ENCODE measurements at places on chromosomes 4 and X.

DNA sequence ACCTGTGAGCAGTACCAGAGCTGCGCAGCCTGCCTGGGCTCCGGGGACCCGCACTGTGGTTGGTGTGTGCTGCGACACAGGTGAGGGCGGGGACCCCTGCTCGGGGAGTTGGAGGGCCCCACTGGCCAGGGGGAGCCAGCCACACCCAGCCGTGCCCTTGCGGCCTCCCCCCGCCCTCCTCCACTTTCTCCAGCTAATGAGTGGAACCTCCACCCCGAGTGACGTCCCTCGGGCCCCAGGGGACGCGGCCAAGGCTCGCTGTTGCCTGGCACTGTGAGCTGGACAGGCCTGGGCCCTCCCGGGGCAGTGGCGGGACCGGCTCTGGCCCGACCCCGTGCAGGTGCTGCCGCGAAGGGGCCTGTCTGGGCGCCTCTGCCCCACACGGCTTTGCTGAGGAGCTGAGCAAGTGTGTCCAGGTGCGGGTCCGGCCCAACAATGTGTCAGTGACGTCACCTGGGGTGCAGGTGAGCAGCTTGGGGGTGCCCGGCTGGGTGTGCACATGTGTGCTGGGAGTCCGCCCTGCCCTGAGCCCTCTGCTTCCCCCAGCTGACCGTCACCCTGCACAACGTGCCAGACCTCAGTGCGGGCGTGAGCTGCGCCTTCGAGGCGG lies 5.6 kb downstream of the PLXNA3 start:
- DNase-seq: no peak
- peaks cover 21% of the 10 kb centered on the region for H3K4me1 ChIP-seq
- H3K27me3 ChIP-seq: no peaks in the 10 kb centered on the region
- peaks cover 10% of the 10 kb centered on the region for H3K36me3 ChIP-seq
- H3K27ac ChIP-seq: no peak overlapping the region

DNA sequence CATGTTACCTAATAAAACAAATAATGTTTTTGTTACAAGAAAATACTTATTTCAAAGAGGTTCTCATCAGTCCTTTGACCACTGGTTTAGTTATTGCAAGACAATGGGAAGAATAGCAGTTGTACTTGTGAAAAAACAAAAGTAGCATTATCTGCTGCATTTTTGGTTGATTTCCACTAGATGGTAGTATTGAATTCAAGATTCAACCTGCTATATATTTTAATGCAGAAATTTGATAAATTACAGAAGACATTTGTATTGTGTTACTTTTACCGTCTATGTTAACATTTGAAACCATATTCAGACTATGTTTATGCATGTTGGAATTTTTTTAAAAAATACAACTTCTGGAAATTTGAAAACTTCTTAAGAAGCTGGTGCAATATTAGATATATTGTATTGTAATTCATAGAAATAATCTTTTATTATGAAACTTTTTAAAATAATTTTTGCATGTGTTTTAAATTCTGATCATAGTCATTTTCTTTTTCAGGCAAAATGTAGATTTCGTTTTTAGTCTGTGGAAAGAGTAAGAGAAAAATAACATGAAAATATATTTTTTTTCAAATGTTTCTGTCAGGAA lies 56.4 kb downstream of the SPCS3 start:
- no peak overlapping the region for H3K4me3 ChIP-seq
- no peaks in the 10 kb centered on the region for H3K36me3 ChIP-seq
- peaks cover 2% of the 10 kb centered on the region for H3K27me3 ChIP-seq
- DNase-seq: no peak

DNA sequence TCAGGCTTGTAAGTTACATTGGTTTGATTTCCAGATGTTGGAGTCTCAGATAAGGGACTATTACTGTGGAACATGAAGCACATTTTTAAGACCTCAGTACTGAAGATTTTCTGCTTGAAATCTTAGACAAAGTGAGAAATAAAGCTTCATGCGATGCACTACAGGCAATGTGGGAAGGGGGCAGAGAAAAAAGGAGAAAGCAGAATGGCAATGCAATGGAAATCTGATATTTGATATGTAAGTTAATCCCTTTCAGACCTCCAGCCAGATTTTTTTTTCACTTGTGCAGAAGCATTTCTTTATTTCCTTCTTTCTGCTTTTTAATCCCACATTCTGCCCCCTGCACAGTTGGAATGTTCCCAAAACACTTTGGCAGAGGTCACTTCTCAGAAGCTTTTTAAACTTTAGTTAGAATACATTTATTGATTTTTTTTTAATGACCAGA lies 174.3 kb downstream of the ADGRL3 start:
- H3K4me1 ChIP-seq: no peaks in the 10 kb centered on the region
- H3K27ac ChIP-seq: no peak overlapping the region
- DNase-seq: no peak
- H3K27me3 ChIP-seq: no peaks in the 10 kb centered on the region
- no peaks in the 10 kb centered on the region for H3K36me3 ChIP-seq

DNA sequence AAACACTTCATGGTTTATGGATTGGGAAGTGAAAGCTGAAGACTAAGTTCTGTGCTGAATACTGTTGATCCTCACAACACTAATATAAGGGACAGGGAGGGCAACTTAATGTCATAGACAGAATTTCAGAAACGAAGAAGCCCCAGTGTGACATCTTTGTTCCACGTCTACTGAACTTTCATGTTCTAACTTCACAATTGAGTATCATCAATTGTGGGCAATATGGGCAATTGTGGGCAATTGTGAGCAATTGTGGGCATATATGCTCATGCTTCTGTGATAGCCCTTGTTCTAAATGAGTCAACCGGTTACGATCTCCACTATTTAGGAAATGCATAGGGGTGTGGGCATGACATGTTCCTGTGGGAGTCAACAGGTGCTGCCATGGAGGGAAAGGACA lies 33.7 kb downstream of the CYBB start:
- H3K27me3 ChIP-seq: no peaks in the 10 kb centered on the region
- H3K4me3 ChIP-seq: no peak overlapping the region
- H3K27ac ChIP-seq: no peak overlapping the region
- DNase-seq: no peak
- H3K36me3 ChIP-seq: no peaks in the 10 kb centered on the region

GRCh38 chr4:100574607-100575006 lies 56.8 kb upstream of the EMCN start:
- H3K27me3 ChIP-seq: peaks cover 2% of the 10 kb centered on the region
- H3K27ac ChIP-seq: no peak overlapping the region
- no peak for DNase-seq
- peaks cover 2% of the 10 kb centered on the region for H3K4me1 ChIP-seq
- H3K36me3 ChIP-seq: no peaks in the 10 kb centered on the region
- no peak overlapping the region for H3K4me3 ChIP-seq

DNA sequence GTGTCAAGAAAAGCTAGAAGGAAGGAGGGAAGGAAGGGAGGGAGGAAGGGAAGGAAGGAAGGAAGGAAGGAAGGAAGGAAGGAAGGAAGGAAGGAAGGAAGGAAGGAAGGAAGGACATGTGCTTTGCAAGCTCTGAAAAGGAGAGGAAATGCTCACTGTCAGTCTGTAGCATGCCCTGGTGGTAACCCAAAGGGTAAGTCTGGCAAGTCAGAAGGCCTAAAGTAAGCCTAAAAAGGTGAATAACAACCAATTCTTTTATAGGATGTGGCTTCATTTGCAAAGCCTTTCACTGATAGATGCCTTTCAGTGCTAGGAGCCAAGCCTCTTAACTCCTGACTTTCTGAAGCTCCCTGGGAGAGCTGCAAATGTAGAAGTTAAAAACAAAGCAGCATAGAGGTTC lies 542.6 kb downstream of the CFAP47 start:
- H3K4me3 ChIP-seq: no peak overlapping the region
- H3K27me3 ChIP-seq: no peaks in the 10 kb centered on the region
- H3K36me3 ChIP-seq: no peaks in the 10 kb centered on the region
- no peaks in the 10 kb centered on the region for H3K4me1 ChIP-seq
- no peak overlapping the region for H3K27ac ChIP-seq

- H3K4me1 ChIP-seq: peaks cover 8% of the 10 kb centered on the region
- H3K4me3 ChIP-seq: no peak overlapping the region
- H3K27me3 ChIP-seq: no peaks in the 10 kb centered on the region
- DNase-seq: no peak
- H3K27ac ChIP-seq: no peak overlapping the region
Observed at GRCh38 chr4:47538111-47538824, 53.2 kb downstream of the ATP10D start.
